ENCODE measurements at places on chromosomes 12 and 14.

GRCh38 chr12:76878899-76879709 lies at the start of gene CSRP2:
Gene CSRP2, minus strand, starts transcription at chr12:76879019. Its CDS starts 12,759 bp downstream, at chr12:76866260.
- DNase-seq: peak; percentile 85

DNA sequence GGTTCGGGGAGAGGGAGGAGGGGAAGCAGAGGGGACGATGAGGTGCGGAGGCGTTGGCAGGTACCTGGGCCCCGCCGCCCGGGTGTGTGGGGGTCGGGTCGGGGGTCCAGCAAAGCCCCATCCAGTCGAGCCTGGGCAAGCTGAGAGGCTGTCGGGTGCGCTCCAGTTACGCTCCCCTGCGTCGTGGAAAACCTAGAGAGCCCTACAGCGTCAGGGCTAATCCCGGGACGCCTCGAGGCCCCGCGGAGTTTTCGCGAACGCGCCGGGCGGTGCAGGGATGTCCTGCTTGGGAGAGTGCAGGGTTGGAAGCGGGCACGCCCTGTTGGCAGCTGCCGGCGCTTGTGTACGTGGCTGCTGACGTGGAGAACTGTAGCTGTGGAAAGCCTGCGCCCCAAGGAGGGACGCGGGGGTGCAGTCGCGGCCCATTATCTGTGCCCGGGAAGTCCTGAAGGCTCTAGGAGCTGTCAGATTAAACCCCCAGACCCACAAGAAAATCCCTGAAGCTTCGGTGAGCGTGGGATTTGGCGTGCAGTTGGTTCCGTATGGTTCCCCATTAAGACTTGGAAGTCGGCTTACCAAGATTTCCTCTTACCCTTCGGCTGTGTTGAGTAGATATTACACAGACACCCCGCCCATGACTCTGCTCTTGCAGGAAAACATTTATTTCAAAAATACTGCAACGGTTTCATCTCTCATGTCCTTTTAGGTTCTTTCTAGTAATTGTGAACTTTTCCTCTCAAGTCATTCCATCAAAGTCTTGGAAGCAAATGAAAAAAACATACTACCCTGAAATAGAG lies 11.3 kb upstream of the SLC38A2 start:
- DNase-seq: peak; percentile 47

GRCh38 chr14:105315941-105316576 lies 1.5 kb downstream of the PACS2 start:
- no peak for DNase-seq

- DNase-seq: no peak
Observed at GRCh38 chr14:34262127-34262910, 199.7 kb downstream of the SPTSSA start.

DNA sequence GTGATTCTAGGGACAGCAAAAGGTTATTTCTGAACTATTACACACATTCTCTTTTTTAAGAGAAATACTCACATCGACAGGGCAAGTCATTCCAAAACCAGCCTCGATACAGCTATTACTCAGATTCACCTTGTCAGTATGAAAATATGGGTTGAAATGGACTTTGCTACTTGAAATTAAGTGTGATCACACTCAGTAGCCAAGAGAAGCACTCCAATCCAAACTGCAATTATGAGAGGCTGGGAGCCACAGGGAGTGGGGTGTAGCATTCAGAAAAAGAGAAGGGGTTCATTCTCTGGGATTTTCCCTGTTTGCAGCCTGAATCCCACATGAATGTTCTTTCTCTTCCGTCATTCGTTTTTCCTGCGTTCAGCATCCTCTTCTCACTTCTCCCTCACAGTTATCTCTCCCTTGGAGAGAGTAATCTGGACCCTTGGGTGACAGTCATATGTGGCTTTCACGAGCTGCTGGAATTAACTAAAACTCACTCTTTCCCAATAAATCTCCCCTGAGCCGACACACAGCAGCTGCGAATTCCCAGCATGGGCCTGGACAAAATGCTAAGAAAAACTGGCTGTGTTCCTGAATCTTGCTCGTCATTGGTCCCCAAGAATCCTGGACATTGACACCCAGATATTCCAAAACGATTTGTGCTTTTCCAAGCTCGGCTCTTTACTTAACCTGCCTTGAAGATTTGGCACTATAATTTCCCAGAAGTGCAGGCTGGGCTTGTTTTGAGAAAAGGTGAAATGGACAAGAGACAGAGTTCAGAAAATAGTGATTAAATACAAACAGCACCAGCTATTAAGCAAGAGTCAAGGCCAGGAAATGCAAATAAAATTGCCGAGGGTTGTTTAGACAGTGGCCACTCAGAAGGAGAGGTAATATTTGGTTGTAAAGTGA lies 199.5 kb upstream of the PLEKHG7 start:
- no peak for DNase-seq
